ENCODE measurements at places on chromosomes 2 and 18.

DNA sequence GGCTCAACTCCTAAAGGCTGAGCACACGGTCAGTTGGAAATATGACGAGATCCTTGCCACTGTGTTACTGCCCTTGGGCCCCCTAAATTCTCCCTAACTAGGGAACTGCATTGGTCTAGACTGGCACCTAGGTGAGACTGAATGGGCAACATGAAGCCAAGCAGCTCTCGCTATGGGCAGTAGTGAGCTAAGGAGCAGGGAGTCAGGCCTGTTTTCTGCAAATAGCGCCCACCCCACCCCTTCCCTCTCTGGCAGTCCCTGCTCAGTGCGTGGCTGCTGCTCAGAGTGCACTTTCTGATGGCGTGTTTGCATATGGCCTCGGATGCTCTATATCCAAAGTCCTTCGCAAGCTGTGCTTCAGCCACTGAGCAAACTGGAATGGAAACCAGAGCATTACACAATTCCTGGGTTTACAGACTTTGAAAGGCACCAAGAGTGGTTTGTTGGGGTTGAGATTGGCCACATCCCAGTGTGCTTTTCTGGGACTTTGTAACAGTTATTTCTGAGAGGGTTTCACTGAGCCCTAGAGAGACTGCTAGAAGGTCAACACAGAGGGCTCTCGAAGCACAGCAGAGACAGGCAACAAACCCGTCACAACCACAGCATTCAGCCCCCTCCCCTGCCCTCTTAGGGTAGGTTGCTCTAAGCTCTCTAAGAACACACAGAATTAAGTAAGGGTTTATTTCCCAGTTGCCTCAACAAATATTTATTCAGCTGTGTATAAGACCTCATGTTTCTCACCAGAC, 419.9 kb downstream of the STK39 start:
- DNase-seq: no peak

GRCh38 chr2:212384027-212384426, 154.6 kb downstream of the ERBB4 start:
- DNase-seq: no peak

DNA sequence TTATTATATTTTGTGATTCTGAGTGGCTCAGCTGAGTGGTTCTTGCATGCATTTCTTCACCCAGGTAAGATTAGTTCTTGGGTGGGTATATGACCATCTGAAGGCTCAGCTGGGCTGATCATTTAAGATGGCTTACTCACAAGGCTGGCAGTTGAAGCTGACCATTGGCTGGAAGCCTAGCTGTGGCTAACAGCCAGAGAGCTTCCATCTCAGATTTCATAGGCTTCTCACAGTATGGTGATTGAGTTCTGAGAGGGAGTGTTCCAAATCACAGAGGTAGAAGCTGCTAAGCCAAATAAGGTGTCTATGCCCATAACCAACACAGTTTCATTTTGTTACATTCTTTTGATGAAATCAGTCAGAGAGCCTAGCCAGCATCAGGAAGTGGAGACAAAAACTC, 117.4 kb upstream of the RPRM start:
- no peak for DNase-seq

- DNase-seq: no peak
Observed at GRCh38 chr2:7377916-7378569, 460.8 kb downstream of the RNF144A start.

GRCh38 chr2:216339456-216340279, 32.6 kb downstream of the MARCHF4 start:
- no peak for DNase-seq

Data from stimulated activated CD8-positive, alpha-beta memory T cell treated with anti-CD3 and anti-CD28 coated beads, Interleukin-4, amount 100 ng/mL, for 24 hours (primary cell).